ENCODE measurements at places on chromosomes 6 and 20.

GRCh38 chr6:166673309-166673708, 46.3 kb upstream of the RPS6KA2 start:
- DNase-seq: no peak

GRCh38 chr20:17806739-17807441, 107.1 kb downstream of the BANF2 start:
- DNase-seq: no peak

DNA sequence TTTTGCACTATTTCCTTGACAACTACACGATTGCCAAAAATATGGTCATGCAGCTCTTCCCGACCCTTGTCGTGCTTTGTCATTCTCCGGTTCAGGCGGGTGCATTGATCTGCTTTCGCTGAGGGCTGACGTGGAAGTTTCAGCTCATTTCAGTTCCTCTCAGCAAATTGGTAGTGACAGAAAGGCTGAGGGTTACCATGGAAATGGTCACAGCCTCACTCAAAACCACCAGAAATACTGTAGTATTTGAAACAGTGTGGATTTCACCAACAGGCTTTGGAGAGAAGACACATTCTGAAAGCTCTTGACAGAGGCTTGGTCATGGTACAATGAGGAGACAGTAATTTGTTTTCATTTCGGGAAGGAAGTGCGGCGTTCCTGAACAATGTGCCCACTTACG, 99.7 kb upstream of the EXOC2 start:
- DNase-seq: no peak

DNA sequence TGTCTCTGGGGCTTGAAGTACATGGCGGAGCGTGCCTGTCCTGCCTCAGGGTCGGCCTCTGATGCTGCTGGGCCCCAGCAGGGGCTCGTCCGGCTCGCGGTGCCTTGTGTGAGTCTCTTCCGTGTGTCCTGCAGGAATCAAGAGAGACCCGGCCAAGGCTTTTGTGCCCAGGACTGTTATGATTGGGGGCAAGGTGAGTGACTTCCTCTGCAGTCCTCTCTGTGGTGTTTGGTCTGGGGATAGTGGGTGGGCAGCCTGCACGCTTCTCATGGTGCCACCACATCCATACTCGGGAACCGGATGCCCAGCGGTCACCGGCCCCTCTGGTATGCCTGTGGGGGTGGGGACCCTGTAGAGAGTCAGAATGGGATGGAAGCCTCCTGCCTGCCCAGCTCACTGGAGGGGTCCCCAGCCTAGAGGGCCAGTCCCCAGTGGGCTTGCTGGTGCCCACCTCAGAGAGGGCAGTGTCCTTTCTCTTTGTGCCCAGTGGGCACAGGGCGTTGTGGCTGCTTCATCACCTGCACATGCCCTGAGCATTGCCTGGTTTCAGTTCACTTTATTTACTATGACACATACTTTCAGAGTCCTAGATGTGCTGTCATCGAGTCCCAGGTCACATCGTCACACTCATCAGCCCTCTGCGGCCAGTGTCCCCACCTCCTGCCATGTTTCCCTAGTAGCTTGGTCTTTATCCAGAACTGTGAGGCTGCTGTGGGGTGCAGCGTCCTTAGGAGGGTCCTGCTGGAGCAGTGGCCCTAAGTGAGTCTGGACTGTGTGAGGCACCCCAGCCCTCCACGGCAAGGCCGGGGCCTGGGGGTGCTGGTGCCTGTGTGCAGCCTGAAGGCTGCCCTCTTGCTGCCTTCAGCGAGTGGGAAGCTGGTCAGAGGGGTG, 40.7 kb downstream of the PYGB start:
- no peak for DNase-seq

- DNase-seq: no peak
These were observed 240.1 kb downstream of the KCNQ5 start for GRCh38 chr6:72861935-72862432.

Data from stimulated activated CD4-positive, alpha-beta T cell treated with anti-CD3 and anti-CD28 coated beads, Interleukin-1b, Interleukin-23, amount 100 ng/mL, for 1 hour (primary cell).